Natural killer cell (primary cell): ENCODE measurements at places on chromosomes 5 and 9.
A peak's percentile ranks its signal among the peaks of the same experiment; 100 is the strongest.

DNA sequence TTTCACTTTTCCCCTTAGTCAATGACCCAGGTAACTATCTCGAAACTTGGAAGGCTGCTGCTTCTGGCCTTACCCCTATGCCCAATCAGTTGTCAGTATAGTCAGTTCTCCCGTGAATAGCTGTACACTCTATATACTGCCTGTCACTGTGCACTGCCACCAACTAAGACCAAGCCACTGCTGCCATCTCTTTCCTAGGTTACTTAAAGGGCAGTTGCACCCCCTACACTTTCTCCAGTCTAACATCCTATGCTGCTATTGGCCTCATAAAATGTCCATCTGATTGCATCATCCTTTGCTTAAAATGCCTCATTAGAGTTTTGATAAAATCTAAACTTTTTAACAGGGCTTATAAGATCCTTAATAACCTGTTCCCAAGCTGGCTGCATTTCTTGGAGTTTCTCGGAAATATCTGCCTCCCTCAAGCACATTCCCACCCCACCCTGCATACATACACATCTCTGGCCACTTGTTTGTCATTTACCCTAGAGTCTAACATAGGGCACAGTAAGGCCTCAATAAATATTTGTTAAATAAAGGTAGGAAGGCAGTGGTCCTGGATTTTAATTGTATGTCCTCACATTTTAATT is 32.8 kb upstream of the TNFAIP8 start:
- DNase-seq, result peak; percentile 56

DNA sequence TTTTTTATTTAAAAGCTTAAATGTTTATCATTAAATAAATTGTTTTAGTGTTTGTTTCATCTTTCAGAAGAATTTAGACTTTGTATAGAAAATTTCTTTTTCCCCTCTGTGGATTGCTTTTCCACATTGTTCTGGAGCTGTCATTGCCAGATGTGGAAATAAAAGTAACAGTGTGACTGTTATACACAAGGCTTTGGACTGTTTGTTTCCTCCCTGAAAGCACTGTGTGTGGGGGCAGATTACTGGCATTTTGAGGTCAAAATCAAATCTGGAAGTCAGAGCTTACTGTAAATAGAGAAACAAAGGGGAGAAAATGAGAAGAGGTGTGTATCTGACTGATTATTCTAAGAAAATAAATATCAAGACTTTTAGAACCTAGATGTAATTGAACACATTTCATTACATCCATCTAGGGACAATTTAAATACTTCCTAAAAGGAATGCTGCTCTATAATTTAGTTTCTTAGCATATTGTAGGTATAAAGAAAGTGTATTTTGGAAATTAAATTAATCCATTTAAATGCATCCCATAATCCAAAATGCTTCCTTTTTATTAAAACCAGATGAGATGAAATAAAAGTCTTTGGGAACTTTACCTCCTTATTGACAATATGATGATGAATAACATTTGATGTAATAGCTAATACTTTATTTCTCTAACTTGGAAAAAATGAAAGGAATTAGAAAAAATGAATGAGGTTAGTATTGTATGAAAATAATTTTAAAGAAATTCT is 51.9 kb downstream of the ERCC6L2 start:
- DNase-seq, result no peak

- DNase-seq, result no peak
These were observed 39.1 kb upstream of the GRHPR start for GRCh38 chr9:37383393-37383792.

DNA sequence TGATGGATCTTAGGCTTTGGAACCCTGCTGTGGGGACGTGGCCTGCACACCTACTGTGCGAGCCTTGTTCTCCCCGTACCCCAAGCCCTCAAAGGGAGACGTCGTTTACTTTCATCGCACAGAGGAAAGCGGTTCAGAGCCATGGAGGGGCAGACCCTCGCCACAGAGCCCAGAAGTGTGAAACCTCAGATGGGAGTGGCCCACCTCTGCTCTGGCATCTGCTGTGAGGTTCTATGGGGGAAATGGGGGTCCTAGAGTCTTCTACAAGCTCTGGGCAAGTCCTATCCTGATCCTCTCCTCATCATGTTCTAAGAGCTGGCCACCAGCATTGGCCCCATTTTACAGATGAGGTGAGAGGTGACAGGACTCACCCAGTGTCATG is 3.7 kb upstream of the RNF44 start:
- peak; percentile 44 for DNase-seq
